ENCODE measurements at places on chromosomes 7 and 10. TPM values are rescaled to one million over a fixed set of nuclear protein-coding genes. Genes with fewer than 3 reads are reported as not detected.

LRGUK gene
- total RNA-seq, result 1.0 TPM

CDHR1 gene
- total RNA-seq, result 19.8 TPM

TCERG1L gene
- 0.96 TPM for total RNA-seq

LIPK gene
- total RNA-seq, result not detected

PRLHR gene
- not detected for total RNA-seq

CYP2C19 gene
- not detected for total RNA-seq

NXPH1 gene
- 1.0 TPM for total RNA-seq

STEAP4 gene
- total RNA-seq, result not detected

- no peak for DNase-seq
- H3K4me1 ChIP-seq, result peaks cover 10% of the 10 kb centered on the region
- H3K27ac ChIP-seq, result peak overlapping the region; percentile 88
- H3K27me3 ChIP-seq, result no peaks in the 10 kb centered on the region
These were observed 53.4 kb downstream of the HSPA12A start for GRCh38 chr10:116688741-116689495.

GRCh38 chr7:44463169-44463808 is 27.2 kb downstream of the NUDCD3 start:
- H3K4me1 ChIP-seq, result peaks cover 20% of the 10 kb centered on the region
- H3K36me3 ChIP-seq, result peaks cover 2% of the 10 kb centered on the region

DNA sequence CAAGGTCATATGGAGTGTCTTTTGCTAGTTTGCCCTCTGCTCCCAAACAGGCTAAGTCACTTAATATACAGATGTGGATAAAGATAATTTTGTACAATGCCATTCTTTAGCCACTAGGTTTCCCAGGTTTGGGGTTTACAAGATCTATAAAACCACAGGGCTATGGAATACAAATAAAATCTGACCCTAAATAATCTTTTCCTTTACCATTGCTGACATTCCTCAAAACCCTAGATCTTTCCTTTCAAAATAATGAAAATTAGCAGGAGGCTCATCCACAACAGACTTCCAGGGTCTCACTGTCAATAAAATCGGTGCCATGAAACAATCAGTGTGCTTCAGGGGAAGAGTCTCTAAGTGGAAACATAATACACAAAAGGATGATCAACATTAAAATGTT is 148.4 kb downstream of the CPEB3 start:
- H3K36me3 ChIP-seq, result peaks cover 4% of the 10 kb centered on the region
- no peak for DNase-seq
- H3K4me1 ChIP-seq, result peaks cover 5% of the 10 kb centered on the region
- no peak overlapping the region for H3K4me3 ChIP-seq

DNA sequence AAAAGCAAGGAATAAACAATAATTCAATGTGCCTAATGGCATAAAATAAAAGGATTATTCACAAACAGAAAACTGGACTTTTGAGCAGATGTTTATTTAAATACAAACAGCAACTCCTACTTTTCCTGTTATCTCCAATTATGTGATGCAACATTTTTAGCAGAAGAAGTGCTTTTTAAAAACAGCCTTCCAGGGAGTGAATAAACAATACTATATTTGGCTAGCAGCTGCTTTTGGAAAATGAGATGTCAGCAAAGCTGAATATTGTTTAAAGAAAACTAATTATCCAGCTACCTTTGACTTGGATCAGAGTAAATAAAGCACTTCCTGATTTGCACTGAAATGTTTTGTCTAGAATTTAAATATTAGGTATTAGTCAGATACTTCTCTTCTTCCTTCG is 23.2 kb downstream of the CDK1 start:
- no peak overlapping the region for H3K4me3 ChIP-seq
- no peaks in the 10 kb centered on the region for H3K27me3 ChIP-seq
- peaks cover 6% of the 10 kb centered on the region for H3K36me3 ChIP-seq
- no peak overlapping the region for H3K27ac ChIP-seq
- DNase-seq, result no peak

GRCh38 chr7:16755397-16755796 is 1.8 kb downstream of the TSPAN13 start:
- peaks cover 5% of the 10 kb centered on the region for H3K27me3 ChIP-seq
- H3K27ac ChIP-seq, result no peak overlapping the region
- peaks cover 11% of the 10 kb centered on the region for H3K36me3 ChIP-seq
- no peak for DNase-seq
- H3K4me3 ChIP-seq, result peak overlapping the region; percentile 89
- H3K4me1 ChIP-seq, result peaks cover 24% of the 10 kb centered on the region

- H3K27ac ChIP-seq, result peak overlapping the region; percentile 81
- H3K4me3 ChIP-seq, result no peak overlapping the region
- no peaks in the 10 kb centered on the region for H3K36me3 ChIP-seq
- no peaks in the 10 kb centered on the region for H3K27me3 ChIP-seq
- H3K4me1 ChIP-seq, result no peaks in the 10 kb centered on the region
These were observed 194.3 kb downstream of the CCDC3 start for GRCh38 chr10:12807096-12807755.

DNA sequence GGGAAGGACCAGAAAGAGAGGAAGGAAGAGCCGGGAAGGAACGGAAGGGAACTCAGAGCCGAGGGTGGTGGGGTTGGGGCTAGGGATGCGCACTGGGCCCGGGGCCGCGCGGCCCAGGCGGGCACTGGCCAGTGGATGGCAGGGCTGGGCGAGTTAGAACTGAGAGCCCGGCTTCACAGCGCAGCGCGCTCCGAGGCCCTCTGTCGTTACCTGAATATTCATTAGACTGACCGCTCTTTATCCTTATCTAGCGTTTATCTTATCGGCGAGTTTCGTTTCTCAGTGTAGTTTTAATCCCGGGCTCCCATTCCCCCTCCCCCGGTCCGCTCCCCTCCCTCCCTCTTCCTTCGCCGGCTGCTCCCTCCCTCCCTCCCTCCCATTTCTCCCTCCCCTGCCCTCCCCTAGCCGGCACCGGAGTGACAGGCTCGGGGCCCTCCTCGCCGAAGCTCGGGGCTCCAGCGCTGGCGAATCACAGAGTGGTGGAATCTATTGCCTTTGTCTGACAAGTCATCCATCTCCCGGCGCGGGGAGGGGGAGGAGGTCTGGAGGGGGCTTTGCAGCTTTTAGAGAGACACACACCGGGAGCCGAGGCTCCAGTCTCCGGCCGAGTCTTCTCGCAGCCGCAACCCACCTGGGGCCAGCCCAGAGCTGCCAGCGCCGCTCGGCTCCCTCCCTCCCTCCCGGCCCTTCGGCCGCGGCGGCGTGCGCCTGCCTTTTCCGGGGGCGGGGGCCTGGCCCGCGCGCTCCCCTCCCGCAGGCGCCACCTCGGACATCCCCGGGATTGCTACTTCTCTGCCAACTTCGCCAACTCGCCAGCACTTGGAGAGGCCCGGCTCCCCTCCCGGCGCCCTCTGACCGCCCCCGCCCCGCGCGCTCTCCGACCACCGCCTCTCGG is at the start of gene PAX2:
Gene PAX2 (plus strand): TSS at position 596 of the 895 bp plus-strand sequence. CDS start 679 bp downstream, outside the sequence.
- no peak for DNase-seq
- H3K27ac ChIP-seq, result no peak within 1 kb of the TSS
- H3K36me3 ChIP-seq, result peaks cover 3% of the 10 kb centered on the region
- peaks cover 96% of the 10 kb centered on the region for H3K27me3 ChIP-seq
- H3K4me3 ChIP-seq, result peak within 1 kb of the TSS; percentile 69
- peaks cover 8% of the 10 kb centered on the region for H3K4me1 ChIP-seq

DNA sequence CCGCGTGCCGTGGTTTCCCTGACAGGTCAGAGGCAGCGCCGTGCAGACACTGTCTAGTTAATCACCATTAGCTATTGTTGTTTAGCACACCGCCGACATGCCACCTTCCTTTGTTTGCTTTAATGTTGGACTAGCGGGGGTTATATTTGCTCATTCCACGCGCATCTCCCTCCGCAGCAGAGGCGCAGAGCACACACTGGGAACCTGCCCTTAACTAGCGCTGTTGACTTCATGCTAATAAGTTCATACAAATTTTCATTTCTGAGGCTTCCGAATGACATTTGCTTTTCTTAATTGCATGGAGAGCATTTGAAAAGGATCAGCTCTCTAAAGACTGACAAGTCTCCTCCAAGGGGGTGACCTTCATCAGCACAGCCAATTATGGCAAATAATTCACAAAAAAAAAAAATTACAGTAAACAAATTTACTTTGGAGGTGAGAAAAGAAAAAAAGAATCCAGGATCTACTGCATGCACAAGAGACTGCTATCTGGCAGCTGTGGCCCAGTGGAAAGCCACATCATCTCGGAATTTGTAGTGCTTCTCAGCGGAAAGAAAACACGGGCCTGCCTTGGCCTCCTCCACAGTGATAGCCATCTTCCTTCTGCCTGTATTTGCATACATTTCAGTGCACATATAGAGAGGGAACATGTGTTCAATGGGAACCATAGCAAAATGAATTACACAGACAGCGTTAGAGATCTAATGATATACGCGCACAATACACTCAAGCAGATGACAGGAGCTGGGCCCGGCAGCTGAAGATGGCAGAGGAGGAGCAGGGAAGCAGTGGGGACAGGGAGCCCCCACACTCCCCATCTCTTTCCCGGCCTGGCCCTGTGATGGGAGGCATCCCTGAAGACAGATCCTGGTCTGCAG is 94.2 kb downstream of the EBF3 start:
- no peak for DNase-seq
- no peaks in the 10 kb centered on the region for H3K27me3 ChIP-seq
- peaks cover 32% of the 10 kb centered on the region for H3K4me1 ChIP-seq
- peak overlapping the region; percentile 23 for H3K4me3 ChIP-seq
- H3K36me3 ChIP-seq, result no peaks in the 10 kb centered on the region

DNA sequence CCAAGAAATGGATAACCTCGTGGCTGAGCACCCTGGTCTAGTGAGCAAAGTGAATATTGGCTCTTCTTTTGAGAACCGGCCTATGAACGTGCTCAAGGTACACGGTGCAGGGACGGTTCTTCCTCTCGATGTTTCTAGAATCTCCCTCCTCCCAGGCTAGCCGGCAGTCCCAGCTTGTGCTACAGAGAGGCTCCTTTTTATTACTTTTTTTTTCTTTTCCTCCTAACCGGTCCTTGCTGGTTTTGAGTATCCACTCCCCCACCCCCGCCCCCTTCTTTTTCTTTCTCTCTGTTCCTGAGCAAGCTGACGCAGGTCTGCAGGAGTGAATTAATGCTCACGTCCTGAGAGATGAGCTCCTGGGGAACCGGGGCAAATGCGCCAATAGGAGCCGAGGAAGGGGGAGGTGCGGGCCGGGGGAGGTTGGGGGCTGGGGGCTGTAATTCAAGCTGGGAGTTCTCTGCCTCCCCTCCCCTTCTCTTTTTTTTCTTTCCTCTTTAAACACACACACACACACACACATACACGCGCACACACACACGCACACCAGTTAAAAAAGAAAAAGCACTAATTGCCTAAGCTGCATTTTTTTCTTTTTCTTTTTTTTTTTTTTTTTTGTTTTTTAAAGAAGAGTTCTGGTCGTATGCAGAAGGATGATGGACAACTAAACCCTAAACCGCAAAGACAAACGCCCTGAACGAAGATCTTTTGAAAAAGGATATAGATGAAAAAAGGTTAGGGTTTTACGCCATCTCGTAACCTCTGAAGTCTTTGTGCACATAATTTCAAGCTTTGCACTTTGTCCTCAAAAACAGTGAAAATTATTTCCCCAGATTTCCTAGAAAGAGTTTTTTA is 6.6 kb downstream of the CPA2 start:
- peaks cover 71% of the 10 kb centered on the region for H3K4me1 ChIP-seq
- H3K27me3 ChIP-seq, result no peaks in the 10 kb centered on the region
- peak overlapping the region; percentile 90 for H3K4me3 ChIP-seq
- H3K36me3 ChIP-seq, result peaks cover 2% of the 10 kb centered on the region
- H3K27ac ChIP-seq, result peak overlapping the region; percentile 97
- DNase-seq, result peak; percentile 70

GRCh38 chr10:63005246-63005645 is 127.9 kb upstream of the NRBF2 start:
- DNase-seq, result no peak
- H3K36me3 ChIP-seq, result no peaks in the 10 kb centered on the region
- H3K4me3 ChIP-seq, result no peak overlapping the region
- H3K4me1 ChIP-seq, result peaks cover 11% of the 10 kb centered on the region

DNA sequence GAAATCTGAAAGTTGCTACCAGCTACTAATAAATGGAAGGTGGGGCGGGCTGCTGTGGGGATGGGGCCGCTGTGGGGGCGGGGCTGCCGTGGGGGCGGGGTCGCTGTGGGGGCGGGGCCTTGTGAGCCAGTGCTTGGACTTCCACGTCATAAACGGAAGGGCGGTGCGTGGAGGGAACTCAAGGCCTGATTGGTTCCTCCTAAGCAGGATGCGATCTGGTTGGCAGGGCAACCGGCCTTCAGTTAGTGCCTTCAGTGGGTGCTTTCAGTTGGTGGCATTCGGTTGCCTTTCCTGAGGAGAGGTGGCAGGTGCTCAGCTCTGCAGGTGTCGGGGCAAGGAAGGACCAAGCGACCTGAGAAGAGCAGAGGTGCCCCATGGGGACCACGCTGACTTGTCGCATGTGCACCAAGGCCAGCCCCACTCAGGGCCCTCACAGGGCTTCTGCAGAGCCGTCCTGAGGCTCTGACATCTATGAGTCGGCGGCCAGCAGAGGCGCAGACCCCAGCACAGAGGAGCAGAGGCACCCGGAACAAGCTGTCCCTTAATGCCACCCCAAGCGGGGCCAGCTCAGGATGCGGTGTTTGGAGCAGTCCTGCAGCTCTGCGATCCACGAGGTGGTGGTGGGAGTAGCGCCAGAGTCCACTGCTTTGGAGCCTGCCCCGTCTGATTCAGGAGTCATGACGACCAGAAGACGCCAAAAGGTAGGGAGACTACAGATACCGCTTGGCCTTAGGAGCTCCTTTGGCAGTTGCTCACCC is 54.4 kb upstream of the PDSS1 start:
- no peaks in the 10 kb centered on the region for H3K27me3 ChIP-seq
- no peak overlapping the region for H3K27ac ChIP-seq
- DNase-seq, result no peak

GRCh38 chr7:130065500-130066152 is 4.7 kb upstream of the KLHDC10 start:
- H3K27me3 ChIP-seq, result no peaks in the 10 kb centered on the region
- no peak overlapping the region for H3K27ac ChIP-seq
- no peaks in the 10 kb centered on the region for H3K36me3 ChIP-seq
- DNase-seq, result no peak
- H3K4me3 ChIP-seq, result no peak overlapping the region

DNA sequence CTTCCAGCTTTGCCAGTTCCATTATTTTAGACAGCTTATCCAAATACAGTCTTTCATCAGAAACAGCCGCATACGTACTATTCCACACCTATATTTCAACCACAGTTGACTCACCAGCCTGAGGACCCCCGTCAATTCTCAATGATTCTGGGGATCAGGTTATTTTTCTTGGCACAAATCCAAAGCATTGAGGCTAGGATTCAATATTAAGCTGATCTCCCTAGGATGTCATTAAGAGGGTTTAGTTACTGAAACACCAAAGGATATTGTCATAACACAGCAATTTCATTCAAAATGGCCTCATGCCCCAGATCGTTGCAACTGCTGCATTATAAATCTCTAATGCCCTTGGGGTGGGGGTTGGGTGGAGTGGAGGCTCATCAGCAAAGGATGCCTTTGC is 214.6 kb downstream of the PTEN start:
- peaks cover 8% of the 10 kb centered on the region for H3K4me1 ChIP-seq
- no peak overlapping the region for H3K27ac ChIP-seq
- no peaks in the 10 kb centered on the region for H3K36me3 ChIP-seq
- DNase-seq, result no peak
- H3K27me3 ChIP-seq, result no peaks in the 10 kb centered on the region
- no peak overlapping the region for H3K4me3 ChIP-seq

All from neural crest cell (in vitro differentiated cells).